Activated CD8-positive, alpha-beta T cell treated with anti-CD3 and anti-CD28 coated beads for 36 hours (primary cell): ENCODE measurements at places on chromosomes 11 and 22. TPM values are rescaled to one million over a fixed set of nuclear protein-coding genes. Genes with fewer than 3 reads are reported as not detected.
A peak's percentile ranks its signal among the peaks of the same experiment; 100 is the strongest.

TRIM21 gene
- 24.8 TPM for total RNA-seq

OR52I2 gene
- total RNA-seq: not detected

MCHR1 gene
- total RNA-seq: not detected

ADORA2A gene
- total RNA-seq: 41.4 TPM

ASCL3 gene
- not detected for total RNA-seq

MRGPRX4 gene
- not detected for total RNA-seq

ANAPC15 gene
- total RNA-seq: 66.0 TPM

DNA sequence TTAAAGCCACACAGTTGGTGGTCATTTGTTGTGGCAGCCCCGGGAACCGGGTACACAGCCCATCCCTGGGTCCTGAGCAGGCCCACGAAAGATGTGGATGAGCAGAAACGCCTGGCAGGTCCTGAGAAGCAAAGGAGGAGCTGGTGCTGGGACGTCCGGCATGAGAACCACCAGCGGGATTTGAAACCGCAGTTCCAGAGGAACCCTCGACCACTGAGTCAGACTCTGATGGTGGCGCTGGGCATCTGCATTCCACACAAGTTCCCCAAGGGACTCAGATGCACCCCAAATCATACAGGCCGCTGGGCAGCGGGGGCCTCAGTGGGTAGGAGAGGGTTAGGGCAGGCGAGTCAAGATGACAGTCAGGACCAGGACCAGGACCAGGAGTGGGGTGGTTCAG lies 363.0 kb downstream of the SHANK2 start:
- no peak for DNase-seq

- no peak for DNase-seq
Measured at GRCh38 chr22:49013707-49014106, 814.0 kb downstream of the BRD1 start.

DNA sequence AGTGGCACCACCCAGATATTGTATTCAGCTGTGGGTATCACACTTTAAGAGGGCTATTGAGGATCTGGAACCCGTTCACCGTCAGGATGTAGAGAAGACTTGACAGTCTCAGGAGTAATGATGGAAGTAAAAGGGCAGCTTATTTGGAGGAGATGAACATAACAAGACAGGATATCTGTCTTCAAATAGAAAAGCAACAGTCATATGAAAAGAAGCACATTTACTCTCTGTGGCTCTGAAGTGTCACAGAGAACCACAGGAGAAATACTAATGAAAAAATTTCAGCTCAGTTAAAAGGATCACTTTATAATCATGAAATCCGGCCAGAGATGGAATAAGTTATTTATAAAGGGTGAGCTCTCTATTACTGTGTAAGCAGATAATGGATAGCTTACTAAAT lies 200.8 kb downstream of the FAM76B start:
- DNase-seq: no peak

GRCh38 chr11:107702109-107702660 lies 9.7 kb downstream of the SLN start:
- no peak for DNase-seq

DNA sequence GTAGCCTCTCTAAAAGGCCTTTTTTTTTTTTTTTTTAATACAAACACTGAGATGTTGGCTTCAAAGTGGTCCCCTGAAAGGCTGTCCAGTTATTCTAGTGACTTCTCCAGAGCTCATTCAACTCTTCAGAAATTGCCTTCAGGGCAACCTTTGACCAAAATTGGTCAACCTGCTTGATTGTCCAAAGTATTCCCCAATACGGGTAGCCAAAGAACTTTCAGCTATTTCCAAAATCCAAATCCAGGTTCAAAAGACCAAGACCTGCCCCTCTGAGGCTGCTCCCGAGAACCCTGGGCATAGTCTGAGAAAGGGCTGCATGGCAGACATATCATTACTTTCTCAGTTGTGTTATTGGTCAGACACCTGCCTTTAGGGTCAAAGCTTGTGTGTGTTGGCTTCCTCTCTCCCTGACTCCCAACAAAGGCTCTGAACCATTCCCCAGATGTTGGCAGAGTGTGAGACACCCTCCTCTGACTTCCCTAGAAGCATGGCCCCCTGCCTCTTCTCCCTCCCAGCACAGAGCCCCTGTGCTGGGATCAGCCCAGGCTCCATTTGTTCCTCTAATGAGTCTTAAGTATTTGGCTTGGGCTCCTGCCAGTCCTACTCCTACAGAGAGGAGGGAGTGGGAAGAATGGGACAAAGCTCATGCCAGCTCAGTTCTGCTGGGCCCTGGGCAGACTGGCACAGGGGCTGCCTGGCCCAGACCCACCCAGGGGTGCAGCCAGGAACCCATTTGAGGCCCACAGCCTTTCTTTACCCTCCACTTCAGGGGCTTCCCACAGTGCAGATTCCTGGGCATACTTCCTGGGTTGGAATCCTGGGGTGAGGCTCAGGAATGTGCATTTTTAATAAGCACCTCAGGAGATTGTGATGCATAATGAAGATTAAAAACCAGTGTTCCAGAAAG lies 30.3 kb downstream of the TNKS1BP1 start:
- DNase-seq: no peak

DNA sequence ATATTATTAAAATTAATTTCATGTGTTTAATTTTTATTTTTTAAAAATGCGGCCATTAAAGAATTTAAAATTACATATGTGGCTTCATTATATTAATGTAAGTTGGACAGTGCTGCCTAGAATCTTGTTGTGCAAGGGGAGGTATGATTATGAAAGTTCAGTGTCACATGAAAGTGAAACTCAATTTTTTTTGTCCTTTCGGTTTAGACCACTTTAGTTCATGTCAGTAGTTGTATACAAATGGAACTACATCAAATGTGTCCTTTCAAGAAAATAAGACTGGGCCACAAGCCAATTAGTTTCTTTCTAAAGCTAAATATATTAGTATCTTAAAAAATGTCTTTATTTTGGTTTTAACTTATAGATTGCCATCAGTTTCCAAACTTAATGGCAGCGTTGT lies 35.7 kb downstream of the TBCEL start:
- DNase-seq: no peak

GRCh38 chr11:96147906-96148486 lies 195.0 kb downstream of the MAML2 start:
- DNase-seq: no peak

- DNase-seq: no peak
Measured at GRCh38 chr11:15695096-15695721, 580.5 kb downstream of the INSC start.

DNA sequence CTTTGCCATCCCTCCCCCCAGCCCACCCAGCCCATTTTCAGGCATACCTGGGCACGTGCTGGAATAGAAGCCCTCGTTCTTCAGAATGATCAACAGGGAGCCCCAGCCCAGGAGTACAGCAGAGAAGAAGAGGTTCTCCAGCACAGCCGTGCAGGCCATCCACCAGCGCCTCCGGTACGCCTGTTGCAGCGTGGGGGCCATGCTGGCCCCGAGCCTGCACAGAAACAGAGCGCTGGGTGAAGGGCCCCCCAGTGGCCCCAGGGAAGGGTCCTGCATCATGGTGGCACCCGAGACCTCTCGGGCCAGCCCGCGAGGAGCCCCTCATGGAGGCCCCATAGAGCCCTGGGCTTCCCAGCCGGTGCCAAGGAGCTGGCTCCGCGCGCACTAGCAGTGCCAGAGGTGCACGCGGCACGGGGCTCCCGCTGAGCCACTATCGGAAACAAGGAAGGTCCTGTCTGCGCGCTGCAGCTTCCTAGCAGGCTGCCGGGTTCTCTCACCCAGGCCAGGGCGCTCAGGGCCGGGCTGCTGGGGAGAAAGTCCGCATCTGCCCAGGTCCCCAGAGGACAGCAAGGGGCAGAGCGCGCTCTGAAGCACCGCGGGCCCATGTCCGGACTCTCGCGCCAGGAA lies 1.5 kb downstream of the SLC43A1 start:
- DNase-seq: peak; percentile 52
